ENCODE measurements at places on chromosomes 12 and 14.

- DNase-seq: peak; percentile 78
Measured at GRCh38 chr14:91891721-91892220, 24.4 kb upstream of the TC2N start.

- peak; percentile 88 for DNase-seq
Measured at GRCh38 chr12:7542813-7543212, 39.2 kb upstream of the CD163 start.

GRCh38 chr14:104011824-104012517 is 69.6 kb upstream of the RD3L start:
- no peak for DNase-seq

DNA sequence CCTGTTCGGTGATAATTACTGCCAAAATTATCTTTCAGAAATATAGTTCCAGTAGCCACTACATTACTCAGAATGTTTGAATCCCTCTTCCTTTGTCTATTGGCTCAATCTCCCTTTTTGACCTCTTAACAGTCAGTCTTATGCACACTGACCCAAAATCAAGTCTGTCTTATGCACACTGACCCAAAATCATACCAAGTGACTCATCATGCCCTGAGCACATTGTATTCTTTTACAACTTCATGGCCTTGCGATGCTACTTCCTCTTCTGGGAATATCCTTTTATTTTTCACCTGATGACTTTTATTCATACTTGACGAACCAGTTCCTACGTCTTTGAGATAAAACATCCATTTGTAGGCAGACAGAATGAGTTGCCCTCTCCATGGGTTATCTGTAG is 182.3 kb downstream of the NPAS3 start:
- no peak for DNase-seq

DNA sequence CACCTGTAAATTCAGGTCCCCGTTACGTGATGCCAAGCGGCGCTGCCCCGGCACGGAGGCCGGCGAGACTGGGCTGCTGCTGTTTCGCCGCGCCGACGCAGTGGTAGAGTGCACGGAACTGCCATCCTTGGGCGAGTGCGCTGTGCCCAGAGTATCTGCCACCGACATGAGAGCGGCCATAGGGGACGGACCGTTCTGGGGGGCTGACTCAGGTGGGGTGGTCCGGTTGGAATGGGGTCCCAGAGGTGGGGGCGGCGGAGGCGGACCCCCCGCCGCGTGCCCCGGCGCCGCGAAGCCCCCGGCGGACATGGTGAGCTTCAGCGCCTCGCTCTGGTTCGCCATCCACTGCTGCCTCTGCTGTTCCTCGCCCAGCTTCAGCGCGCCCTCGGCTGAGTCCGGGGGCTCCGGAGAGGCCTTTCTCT is 2.8 kb downstream of the IRF2BPL start:
- no peak for DNase-seq

DNA sequence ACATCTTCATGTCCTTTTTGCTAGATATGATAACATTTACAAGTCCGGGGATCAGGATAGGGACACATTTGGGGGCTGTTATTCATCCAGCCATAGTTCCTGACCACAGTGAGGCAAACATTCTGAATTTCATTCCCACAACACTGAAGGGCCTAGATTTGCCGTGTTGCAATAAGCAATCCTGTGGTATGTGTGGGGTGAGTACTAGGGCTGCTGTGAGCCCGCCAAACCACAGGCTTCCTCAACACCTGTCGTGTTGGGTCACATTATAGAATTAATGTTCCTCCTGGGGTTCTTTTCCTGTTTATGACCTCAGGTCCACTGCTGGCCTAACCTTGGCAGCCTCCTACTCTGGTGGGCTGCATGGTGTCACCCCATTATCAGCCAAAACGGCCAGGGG is 119.2 kb downstream of the TBC1D30 start:
- peak; percentile 35 for DNase-seq

GRCh38 chr12:100123316-100124095 is 19.2 kb downstream of the BLTP3B start:
- peak; percentile 31 for DNase-seq

- DNase-seq: no peak
Measured at GRCh38 chr12:78038986-78039385, 208.3 kb downstream of the NAV3 start.

DNA sequence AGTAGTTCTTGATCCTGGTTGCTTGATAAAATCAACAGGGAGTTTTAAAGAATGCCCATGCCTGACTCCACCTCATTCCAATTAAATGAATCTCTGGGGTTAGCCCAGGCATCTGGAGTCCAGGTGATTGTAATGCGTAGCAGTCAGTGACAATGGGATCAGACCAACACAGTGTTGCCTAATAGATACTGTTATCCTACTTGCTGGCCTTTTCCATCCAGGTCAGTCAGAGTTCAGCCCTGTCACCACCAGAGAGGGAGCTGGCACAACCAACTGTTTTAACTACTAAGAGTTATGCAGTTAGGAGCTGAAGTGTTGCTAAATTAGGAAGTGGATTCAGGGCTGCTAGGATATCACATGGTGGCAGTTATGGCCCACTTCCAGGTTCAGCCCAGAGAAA is 107.1 kb downstream of the GPR135 start:
- peak; percentile 98 for DNase-seq

DNA sequence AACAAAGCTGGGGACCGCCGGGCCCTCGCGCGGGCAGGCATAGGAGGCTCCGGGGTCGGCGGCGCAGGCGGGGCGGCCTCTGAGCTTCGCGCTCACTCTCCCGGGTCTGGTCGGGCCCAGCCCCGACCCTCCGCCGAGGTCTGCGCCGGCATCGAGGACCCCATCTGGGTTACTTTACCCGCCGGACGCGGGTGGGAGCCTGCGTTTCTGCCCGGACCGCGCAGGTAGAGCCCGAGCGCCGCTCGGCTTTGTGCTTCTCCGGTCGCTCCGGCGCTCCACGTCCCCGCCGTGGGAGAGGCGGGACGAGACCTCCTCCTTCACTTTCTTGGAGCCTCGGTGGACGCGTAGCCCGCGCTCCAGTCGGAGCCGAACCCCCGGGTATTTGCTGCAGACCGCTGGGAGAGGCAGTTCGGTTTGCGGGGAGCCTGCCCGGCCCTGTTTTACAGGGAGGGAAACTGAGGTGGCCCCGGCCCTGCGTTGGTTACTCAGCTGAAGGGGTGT is 63.2 kb downstream of the FBXL14 start:
- DNase-seq: no peak

DNA sequence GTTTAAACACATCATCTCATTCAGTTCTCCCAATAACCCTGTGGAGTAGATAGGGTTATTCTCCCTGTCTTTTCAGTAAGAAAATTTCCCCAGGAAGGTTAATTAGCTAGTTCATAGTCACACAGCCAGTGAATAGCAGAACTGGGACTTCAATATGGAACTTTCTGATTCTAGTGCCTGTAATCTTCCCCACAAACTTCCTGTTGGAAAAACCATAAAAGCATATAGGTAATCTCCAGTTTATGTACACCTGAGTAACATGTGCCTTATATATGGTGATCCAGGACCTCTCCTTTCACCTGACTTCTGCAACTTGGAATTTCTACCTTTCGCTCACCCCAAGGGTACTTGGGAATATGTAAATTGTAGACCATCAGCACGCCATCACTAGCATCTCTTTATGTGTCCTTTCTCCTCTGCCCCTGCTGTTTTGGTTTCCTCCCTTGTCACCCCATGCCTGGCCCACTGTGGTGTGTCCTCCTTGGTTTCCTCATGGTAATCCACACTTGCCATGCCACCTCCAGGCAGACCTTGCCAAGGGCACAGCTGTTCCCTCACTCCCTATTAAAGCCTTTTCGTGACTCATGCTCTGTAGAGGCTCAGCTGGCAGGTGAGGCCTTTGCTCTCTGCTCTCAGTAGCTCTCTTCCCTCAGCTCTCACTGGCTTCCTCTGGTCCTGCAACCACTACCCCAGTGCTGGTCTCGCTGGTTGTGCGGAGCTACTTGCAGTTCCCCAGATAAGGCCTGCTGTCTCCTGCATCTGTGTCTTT is 16.7 kb downstream of the TBC1D30 start:
- DNase-seq: no peak

DNA sequence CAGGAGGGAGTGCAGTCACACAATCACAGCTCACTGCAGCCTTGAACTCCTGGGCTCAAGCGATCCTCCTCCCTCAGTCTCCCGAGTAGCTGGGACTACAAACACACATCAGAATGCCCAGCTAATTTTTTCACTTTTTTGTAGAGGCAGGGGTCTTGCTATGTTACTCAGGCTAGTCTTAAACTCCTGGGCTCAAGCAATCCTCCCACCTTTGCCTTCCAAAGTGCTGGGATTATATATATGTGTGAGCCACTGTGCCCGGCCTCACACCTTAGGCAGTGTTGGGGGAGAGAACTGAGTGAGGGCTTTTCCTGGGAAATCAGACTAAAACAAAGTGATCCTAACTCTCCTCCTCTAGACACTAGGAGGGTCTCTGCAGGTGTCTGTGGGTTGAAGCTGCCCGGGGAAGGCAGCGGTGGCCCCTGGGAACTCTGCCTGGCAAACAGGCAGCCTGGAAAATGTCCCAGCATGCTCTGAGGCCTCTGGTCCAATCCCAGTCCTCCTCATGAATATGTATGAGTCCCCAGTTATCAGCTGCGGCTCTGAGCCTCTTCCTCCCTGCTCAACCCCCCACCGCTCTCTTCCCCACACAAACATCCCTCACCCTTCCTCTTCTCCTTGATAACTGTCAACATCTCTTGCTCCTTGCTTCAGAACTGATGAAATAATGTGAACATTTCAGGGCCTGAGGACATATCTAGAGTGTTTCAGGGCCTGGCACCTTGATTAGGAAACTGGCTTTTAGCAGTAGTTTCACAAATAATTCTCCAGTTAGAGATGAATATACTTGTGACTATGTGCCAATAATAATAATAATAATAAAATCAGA is 7.9 kb upstream of the NAA25 start:
- peak; percentile 55 for DNase-seq

GRCh38 chr14:45877981-45878380 is 625.0 kb upstream of the MIS18BP1 start:
- DNase-seq: no peak

DNA sequence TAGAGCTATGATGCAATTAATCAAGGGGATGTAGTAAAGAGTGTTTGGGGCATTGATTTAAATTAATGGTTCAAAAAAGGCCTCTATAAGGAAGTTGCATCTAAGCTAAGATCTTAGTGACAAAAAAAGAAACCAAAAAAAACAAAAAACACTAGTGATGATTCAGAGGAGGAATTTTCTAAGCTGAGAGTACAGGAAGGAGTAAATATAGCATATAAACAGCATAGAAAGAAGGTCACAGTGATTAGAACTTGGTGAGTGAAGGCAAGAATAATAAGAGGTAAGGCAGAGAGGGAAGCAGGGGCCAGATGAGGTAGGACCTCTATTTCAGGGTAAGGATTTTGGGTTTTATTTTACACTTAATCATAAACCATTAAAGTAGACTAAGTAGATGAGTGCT is 48.0 kb upstream of the PDZRN4 start:
- no peak for DNase-seq

GRCh38 chr14:55508676-55509075 is 68.3 kb upstream of the TBPL2 start:
- DNase-seq: peak; percentile 34

GRCh38 chr14:31716208-31716607 is 155.0 kb downstream of the NUBPL start:
- DNase-seq: no peak

GRCh38 chr14:92542766-92543554 is 29.4 kb downstream of the RIN3 start:
- DNase-seq: no peak

GRCh38 chr12:19704966-19705365 is 265.7 kb downstream of the AEBP2 start:
- DNase-seq: peak; percentile 20

DNA sequence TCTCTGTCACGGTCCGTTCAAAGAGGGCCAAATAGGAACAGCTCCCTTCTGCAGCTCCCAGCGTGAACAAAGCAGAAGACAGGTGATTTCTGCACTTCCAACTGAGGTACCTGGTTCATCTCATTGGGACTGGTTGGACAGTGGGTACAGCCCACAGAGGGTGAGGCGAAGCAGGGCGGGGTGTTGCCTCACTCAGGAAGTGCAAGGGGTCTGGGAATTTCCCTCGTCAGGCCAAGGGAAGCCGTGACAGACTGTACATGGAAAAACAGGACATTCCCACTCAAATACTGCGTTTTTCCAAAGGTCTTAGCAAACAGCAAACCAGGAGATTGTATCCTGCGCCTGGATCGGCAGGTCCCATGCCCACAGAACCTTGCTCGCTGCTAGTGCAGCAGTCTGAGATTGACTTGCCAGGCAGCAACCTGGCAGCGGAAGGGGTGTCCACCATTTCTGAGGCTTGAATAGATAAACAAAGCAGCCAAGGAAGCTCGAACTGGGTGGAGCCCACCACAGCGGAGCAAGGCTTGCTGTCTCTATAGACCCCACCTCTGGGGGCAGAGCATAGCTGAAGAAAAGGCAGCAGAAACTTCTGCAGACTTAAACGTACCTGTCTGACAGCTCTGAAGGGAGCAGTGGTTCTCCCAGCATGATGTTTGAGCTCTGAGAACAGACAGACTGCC is 22.7 kb downstream of the SLC38A1 start:
- DNase-seq: no peak

GRCh38 chr12:49537231-49537751 is 1.5 kb upstream of the KCNH3 start:
- no peak for DNase-seq

DNA sequence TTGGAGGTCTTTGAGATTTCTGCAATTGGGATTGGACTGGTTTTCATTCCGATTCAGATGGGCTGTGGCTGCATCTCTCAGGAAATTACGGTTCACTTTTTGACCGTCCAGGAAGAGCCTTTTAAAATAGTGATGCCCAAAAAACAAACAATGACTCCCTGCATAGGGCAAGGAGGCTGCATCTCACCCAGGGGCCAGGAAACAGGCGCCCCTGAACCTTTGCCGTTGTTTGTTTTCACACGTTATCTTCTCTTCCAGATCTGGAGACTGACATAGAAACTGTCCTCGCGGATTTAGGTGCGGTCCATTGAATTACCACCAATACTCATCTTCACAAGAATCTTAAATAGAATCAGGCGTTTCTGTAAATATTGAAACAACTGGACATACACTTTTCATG is 66.0 kb downstream of the FLRT2 start:
- DNase-seq: no peak

DNA sequence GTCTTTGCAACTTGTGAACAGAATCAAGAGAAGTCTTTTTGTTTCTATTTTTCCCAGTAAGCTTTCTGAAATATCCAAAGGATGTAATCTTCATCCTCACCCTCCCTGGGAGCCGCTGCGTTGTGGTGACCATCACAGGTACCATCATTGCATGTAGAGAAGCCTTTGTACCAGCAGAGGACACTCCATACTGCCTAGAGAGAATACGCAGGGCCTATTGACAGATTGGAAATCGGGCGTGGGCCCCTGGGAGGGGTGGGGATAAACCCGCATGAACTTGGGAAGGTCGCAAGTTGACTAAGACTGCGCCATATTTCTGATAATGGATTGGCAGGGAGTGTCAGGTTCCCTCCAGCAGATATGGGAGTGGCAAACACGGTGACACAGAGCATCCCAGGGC is 12.7 kb downstream of the KRT1 start:
- no peak for DNase-seq

Measured in AG10803 (cell line).